ENCODE measurements at places on chromosomes 3 and 15.

- DNase-seq = no peak
These were observed 58.4 kb downstream of the PLXNA1 start for GRCh38 chr3:127041264-127041820.

DNA sequence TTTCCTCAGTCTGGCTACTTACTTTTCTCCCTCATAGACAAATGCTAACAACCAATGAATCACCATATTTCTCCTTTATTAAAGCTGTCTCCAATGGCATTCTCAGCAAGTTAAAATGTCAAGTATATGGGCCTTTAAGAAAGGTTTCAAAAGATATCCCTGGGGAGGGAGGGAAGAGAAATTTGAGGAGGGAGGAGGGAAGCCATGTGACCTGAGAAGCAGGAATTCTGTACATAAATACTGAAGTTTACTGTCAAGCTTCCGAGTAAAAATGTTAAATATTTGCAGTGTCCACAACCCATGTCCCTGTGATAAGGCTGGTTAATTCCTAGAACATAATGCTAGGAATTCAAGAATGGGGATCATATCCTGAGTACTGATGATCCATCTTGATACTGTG, 175.9 kb downstream of the CNTN4 start:
- DNase-seq = no peak

- no peak for DNase-seq
These were observed 10.7 kb downstream of the CEP63 start for GRCh38 chr3:134496471-134497071.

DNA sequence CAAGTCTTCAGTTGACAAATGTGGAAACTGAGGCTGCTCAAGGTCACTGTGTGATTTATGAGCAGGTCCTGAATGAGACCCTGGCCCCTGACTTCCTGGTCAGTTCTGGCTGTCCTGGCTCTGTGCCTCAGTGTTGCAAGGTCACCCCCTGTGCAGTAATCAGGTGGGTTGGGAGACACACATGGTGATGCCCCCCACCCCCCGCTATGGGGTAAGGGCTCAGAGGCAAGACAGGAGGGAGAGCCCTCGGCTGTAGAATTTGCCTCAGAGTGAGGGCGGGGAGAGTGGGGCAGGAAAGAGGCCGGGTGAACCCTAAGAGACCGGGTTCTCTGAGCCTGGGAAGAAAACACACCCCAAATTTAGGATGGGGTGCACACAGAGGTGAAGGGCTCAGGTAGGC, 98.5 kb downstream of the MEGF11 start:
- DNase-seq = no peak

- no peak for DNase-seq
These were observed 51.5 kb downstream of the TJP1 start for GRCh38 chr15:29770796-29771195.

DNA sequence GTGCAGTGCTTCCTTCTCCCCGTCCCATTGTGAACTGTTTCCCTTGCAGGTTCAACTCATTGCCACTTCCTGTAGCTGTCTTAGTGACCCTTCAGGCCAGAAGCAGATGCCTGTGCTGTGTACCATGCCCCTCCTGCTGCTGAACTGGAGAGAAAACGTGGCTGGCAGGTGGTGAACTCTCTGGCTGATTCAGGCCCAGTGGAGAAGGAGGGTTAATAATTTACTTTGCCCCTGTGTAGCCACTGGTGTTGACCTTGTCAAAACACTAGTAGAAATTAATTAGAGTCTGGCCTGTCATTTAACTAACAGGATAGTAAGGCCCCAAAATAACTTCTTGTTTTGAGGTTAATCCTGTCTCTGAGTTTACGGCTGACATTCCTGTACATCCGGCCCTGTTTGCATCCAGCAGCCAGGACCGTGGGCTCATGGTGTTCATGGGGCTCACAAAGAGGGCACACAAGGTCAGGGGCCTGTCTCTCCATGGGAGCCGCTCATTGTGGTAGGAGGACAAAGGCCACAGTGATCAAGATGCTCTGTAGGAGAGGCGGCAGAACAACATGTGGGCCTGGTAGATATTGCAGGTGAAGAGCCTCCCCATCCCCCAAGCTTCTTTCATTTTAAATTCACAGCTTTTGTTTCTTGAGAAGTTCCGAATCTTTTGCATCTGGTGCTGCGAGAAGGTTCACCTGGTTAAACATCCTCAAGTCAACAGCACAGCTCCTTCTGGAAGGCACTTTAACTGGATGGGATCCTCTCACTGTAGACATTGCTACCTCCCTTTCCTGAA, 101.6 kb downstream of the CGNL1 start:
- no peak for DNase-seq

- DNase-seq = no peak
These were observed 57.4 kb downstream of the UMPS start for GRCh38 chr3:124787476-124788195.

All from activated gamma-delta T cell treated with Interleukin-2 at 50 U/mL for 16 hours (primary cell).